Daoy (cell line): ENCODE measurements at places on chromosomes 5 and 9. TPM values are rescaled to one million over a fixed set of nuclear protein-coding genes. Genes with fewer than 3 reads are reported as not detected.

DNA sequence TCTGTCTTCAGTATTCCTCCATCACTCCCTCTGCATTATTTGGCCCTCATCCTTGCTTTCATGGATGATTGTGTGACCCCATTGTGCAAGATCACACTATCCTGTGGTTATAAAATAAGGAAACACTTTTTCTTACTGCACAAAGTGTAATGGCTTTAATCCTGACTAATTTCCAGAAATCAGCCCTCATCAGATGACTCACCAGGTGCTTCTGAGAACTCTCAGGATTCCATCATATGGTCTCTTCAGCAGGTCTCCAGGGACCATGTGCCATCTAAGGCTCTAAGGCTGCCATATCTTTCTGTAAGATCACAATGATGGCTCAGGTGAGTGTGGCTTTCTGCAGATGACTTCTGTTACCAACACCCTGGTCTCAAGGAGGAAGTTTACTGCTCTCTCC is 27.3 kb upstream of the FER start:
- DNase-seq, result no peak

GRCh38 chr5:84088996-84089395 is 295.7 kb downstream of the EDIL3 start:
- peak; percentile 34 for DNase-seq

The STPG3 gene
- total RNA-seq, result not detected in 2 replicates

The NUTM2F gene
- total RNA-seq, result not detected in 2 replicates
